ENCODE measurements at places on chromosomes 11 and 22.

DNA sequence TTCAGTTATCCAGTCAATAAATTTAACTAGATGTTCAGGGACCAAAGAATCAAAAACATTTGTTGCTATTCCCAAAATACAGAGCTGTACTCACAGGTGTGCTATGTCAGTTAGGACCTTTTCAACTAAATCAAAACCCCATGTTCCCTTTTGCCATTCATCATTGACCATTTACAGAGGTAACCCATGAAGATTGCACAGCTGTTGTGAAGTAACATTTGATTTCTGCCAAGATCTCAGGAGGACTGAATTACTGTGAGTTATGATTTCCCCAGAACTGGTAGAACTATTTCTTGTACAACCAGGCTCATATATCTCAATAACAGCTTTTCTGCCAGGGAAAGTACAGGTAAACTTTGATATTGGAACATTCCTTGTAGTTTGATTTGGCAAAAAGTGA, 131.1 kb upstream of the FIBIN start:
- DNase-seq: no peak

- DNase-seq: no peak
These were observed 31.2 kb downstream of the ARHGAP8 start for GRCh38 chr22:44783581-44783980.

GRCh38 chr22:37784829-37785495, 22.8 kb upstream of the GCAT start:
- no peak for DNase-seq

DNA sequence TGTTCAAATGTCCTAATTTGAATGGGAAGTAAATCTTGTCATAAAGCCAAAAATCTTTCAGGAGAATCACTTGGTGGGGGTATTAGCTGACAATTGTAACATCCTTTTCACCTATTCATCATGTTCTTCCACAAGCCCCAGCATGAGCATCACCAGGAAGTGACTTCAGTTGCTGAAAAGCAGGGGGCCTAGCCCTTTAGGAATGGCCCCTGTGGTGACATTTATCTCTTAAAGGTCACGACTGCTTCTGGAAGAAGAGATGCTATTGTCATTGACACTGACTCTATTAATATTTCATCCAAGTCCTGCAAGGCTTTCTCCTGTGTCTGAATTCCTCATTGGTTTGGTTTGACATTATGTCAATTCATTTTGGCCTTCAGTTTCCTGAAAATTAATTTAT, 92.6 kb downstream of the OR5AK2 start:
- no peak for DNase-seq

GRCh38 chr11:103850419-103851165, 185.8 kb upstream of the DDI1 start:
- no peak for DNase-seq

GRCh38 chr11:97364047-97364446, 974.2 kb downstream of the JRKL start:
- no peak for DNase-seq

- DNase-seq: no peak
These were observed 43.8 kb downstream of the COPB1 start for GRCh38 chr11:14455648-14456430.

- no peak for DNase-seq
These were observed 26.3 kb upstream of the MTCH2 start for GRCh38 chr11:47668665-47669064.

DNA sequence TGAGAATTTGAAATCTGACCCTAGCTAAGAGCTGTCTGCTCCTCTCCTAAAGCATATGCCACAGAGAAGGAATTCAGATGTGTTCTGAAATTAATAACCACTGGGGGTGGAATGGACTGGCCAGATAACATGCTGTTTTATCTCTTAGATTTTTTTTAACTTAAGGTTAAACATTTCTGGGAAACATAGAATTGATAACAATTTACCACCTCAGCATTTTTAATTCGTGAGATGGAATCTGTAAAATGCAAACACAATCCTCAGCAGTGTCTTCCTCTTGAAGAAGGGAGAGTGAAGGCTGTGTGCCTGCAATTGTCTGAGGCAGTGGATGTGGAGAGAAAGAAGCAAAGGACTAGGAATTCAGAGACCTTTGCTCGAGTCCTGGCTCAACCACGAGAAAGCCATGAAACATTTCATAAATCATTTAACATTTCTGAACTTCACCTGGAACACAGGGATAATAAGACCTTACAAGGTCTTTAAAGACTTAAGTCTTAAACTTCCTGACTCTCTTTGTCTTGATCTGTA, at the start of gene SLC5A12:
TSS of gene SLC5A12 (minus strand) at position 113 of the 528 bp plus-strand sequence. CDS start 346 bp downstream, outside the sequence.
- no peak for DNase-seq

DNA sequence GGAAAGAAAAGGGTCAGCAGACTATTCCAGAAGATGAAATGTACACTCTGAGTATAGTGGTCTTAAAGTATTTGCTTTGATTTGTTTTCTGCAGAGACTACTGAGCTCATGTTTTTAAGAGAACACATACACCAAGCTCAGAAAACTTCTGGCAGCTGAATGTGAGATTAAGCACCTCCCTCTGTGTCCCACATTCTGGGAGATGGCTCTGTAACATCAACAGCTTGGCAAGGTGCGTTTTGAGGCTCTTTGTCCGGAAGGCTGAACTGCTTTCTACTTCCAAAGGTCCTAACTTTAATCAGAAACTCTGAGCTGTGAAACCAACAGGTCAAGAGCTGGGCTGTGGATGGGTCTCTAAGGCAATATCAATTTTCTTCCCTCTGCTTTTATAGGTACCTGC, 36.4 kb upstream of the GLYAT start:
- DNase-seq: no peak

GRCh38 chr11:121898903-121899302, 217.1 kb downstream of the BLID start:
- no peak for DNase-seq

GRCh38 chr22:49014227-49015201, 813.2 kb downstream of the BRD1 start:
- no peak for DNase-seq

DNA sequence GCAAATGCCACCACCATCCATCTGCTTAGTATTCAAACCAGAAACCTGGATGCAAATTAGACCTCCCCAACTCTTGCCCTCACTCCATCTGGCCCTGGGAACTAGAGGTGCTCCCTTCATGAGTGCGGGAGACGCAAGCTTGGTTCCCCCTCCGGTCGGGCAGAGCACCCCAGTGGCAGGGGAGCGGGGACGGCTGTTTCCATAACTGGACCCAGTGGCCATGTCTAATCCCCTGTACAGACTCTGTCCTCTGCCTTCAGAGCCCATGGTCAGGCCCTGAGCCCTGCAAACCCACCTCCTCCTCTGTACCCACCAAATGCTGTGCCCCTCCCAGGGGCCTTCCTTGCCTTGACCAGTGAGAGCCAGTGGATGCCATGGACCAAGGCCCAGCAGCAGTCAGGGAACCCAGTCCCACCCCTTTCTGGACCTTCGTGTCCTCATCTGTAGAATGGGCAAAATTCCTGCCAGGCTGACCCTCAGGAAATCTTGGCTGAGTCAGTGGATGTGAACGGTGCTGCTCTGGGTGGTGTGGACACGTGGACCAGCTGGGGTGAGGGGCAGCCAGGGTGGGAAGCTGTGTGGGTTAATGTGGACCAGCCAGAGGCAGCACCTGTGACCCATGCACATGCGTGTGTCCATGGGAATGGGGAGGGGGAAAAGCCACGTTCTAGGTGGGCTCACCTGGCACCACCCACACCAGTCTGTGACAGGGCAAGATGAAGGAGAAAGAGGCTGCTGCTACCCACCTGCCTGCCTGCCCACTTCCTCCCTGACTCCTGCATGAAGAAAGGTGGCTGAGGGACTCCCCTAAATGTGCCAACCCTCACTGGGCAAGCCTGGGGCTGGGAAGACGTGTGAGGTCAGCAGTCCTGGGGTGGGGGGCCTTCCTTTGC, 72.8 kb downstream of the LRRC32 start:
- DNase-seq: no peak

GRCh38 chr11:43410394-43410793, 51.7 kb downstream of the TTC17 start:
- DNase-seq: no peak

DNA sequence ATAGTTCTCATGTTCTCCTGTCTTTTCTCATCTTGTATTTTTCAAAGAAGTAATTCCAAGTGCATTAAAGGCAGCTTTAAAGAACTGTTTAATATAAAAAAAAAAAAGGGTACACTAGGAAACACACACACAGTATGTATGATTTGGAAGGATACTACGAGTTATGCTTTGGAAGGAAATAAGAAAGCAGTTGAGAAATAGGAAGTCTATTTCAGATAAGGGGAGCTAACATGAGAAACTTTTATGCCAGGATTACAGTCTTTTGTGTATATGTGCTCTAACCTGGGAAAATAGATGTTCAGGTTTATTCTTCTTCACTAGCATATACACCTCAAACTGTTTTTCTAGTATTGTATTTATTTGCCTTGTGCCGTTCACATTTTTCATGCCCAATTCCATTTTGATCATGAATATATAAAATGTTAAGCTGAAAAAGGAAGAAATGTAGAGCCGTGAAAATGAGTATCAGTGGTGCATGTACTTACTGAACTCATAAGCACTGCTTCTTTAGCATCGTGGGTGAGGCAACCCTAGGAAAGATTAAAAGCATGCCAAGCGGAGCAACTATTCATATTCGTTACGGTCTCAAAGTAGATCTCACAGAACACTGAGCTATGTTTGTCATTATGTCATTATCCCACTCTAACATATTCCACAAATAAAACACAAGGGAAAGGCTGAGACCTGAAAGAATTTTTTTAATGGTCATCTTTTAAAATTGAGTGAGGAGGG, 59.6 kb downstream of the GUCY1A2 start:
- no peak for DNase-seq

DNA sequence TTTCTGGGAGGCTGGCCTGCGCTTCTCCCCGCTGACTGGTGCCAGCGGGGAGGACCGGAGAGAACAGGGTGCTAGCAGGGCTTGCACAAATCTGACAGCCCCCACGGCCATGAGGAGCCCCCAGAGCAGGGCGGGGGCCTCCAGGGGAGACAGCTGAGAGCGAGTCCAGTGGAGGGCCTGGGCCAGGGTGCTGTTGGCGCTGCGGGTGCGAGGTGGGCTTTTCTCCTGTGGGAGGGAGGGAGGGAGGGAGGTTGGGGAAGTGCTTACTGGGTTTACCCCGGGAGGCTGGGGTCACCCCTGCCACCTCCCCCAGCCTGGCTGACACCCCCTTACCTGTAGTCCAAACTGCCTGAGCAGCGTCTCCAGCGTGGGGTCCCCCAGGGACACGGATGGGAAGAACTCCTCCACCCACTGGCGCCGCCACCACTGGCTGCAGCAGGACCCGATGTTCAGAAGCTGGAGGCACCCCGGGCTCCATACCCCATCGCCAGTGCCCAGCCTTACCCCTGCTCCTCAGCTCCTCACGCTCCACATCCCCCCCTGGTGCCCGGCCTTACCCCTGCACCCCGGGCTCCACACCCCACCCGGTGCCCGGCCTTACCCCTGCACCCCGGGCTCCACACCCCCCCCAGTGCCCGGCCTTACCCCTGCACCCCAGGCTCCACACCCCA, 3.9 kb downstream of the LMF2 start:
- no peak for DNase-seq

GRCh38 chr11:121329781-121330395, 37.3 kb downstream of the SC5D start:
- DNase-seq: peak; percentile 11

DNA sequence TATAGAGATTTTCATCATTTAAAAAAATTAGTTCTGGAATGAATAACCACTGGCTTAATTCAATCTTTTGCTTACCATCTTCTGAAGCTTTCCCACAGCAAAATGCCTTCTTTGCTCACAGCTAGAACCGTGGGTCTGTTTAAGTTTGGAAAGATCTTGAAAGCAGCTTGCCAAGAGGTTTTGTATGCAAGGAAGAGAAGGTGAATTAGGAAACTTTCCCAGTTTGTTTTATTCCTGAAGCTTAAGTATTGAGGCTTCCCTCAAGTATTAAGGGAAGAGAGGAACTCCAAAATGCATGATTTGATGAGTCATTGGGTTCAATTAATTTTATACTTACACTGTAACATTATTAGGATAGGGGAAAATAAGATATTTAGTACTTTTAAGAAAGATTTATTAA, 1.9 kb upstream of the ARHGEF12 start:
- no peak for DNase-seq

DNA sequence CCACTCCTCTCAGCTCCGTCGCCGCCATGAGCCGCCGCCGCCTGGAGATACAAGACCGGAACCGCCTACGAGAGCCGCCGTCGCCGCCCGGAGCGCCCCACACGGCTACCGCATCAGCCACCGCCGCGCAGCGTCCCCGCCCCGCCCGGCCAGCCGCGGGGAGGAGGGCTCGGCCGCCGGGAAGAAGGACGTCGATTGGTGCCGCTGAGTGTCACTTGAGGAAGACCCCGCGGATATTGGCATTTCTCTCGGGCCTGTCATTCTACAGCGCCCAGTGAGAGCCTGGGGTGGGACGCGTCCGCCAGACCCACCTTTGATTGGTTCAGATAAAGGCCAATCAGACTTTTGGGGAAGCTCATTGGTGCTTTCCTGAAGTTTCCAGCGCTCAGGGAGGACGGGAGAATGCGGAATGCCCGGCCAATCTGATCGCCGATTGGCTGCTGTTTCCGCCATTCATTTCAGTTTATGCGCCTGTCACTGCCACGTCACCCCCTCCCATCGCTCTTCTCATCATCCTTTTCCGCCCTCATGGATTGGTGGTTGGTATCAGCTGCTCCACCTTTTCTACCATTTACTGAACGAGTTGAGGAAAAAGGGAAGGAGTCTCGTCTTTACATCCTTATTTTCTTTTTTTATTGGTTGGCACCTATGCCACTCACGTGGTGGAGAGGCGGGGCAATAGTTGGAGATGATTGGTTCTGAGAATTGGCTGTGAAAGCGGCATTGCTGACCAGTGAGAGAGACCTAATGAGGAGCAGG, at the start of gene OSBP:
TSS of gene OSBP (minus strand) at position 138 of the 759 bp plus-strand sequence. CDS start at position 28, 110 bp downstream.
- peak; percentile 100 for DNase-seq

- no peak for DNase-seq
These were observed 25.1 kb downstream of the RPL27A start for GRCh38 chr11:8707541-8708191.

DNA sequence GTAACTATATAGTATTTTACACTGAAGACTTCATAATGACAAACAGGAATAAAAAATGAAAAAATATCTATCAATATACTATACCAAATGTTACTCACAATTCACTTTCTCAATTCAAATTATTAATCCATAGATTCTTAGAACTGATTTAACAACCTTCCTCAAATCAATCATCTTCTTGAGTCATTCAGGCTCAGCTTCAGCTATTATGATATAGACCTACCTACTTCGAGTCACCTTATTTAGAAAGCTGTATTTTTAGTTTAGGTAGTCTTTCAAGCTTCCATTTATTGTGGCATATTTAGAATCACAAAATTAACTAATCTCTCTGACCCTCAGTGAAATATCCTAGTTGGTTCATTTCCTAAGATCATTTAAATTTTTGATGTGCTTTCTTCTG, 8.2 kb downstream of the CREBZF start:
- no peak for DNase-seq

DNA sequence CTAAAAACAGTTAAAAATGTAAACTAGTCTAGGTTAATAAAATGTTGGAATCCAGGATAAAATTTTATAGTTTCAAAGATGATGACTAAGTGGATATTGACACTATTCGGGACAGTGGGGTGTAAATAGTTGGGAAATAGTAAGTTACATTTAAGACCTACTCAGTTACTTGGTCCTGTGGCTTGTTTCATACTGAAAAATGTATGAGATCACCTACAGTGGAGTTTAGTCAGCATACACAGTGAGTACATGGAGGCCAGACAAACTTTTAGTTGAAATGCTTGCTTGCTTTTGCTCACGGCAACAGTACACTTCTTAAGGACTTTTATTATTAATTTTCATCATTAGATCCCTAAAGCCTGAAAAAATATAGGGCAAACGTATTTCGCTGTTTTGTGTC, 16.1 kb downstream of the TRIM22 start:
- DNase-seq: no peak

GRCh38 chr11:123107945-123108495, 46.1 kb upstream of the HSPA8 start:
- no peak for DNase-seq

- no peak for DNase-seq
These were observed 88.4 kb downstream of the UBASH3B start for GRCh38 chr11:122743949-122744348.

Data from HuH-7.5 (cell line).